ENCODE measurements at places on chromosomes 2 and 18. TPM values are rescaled to one million over a fixed set of nuclear protein-coding genes. Genes with fewer than 3 reads are reported as not detected.

Gene SLC9A4
- total RNA-seq: 0.07 TPM

Gene GCG
- not detected for total RNA-seq

Gene ASPRV1
- total RNA-seq: 0.99 TPM

Gene MC5R
- not detected for total RNA-seq

DNA sequence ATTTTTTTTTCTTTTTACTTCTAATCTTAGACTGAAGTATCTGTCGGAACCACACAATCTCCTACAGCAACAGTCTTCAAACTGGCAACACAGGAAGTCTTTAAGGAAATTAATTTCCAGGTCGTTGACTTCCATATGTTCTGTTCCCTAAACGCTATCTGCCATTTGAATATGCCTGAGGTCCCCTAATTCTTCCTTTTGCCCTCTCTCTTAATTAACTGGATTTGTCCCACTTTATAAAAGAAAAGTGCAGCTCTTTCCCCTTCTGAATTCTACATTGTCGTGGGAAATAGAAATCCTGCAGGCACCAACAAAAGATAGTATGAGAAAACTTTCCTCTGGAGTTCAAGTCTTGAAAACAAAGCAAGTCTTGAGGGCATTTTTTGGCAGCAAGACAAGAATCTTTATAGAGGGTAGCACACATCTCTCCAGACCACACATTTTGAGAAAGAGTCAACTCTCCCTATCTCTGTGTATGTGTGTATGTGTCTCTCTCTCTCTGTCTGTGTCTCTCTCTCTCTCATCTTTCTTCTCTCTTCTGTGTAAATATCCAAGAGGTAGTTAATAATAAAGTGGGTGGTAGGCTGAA is 879.8 kb downstream of the SOCS6 start:
- H3K36me3 ChIP-seq: no peaks in the 10 kb centered on the region
- no peaks in the 10 kb centered on the region for H3K27me3 ChIP-seq
- no peaks in the 10 kb centered on the region for H3K4me1 ChIP-seq

DNA sequence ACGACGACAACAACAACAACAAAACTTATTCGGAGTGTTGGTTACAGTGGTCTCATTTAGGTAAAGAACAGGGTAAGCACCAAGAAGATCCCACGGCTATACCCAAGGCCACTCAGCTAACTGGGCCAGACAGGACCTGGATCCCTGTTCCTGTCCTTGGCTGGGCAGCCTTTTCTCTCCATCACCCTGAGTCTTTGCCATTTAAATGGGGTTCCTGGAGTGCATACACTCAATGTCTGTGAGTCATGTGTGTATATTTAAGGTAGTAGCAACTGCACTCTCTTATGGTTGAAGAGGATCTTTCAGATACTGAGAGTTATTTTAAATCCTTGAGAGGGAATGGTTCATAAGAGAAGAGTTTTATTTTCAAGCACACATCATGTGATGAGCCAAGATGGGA is 35.3 kb downstream of the ADCYAP1 start:
- H3K4me3 ChIP-seq: no peak overlapping the region
- no peaks in the 10 kb centered on the region for H3K36me3 ChIP-seq
- no peak overlapping the region for H3K27ac ChIP-seq
- peaks cover 2% of the 10 kb centered on the region for H3K27me3 ChIP-seq
- H3K4me1 ChIP-seq: no peaks in the 10 kb centered on the region

Gene NOSTRIN
- not detected for total RNA-seq

- peaks cover 16% of the 10 kb centered on the region for H3K4me1 ChIP-seq
- H3K27me3 ChIP-seq: peaks cover 21% of the 10 kb centered on the region
- no peak overlapping the region for H3K4me3 ChIP-seq
- no peak overlapping the region for H3K27ac ChIP-seq
- H3K36me3 ChIP-seq: no peaks in the 10 kb centered on the region
- DNase-seq: no peak
Observed at GRCh38 chr2:222709191-222709891, 37.9 kb downstream of the MOGAT1 start.

DNA sequence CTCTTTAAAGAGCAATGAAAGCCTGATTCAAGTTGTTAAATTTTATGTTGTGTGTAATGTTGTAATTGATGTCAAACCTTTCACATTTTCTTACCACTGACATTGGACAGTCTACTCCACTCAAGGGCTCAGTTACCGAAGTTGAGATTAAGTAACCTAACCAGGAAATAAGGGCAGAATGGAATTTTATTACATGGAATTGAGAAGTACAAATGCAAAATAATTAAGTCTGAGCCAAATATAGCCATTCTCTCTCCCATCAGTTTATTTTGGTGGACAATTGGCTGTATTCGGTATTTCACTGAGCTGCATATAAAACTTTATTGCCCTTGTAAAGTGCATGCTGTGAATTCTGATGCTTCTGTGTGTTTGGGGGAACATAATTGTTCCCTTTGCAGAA is 231.5 kb downstream of the TTC32 start:
- H3K4me1 ChIP-seq: no peaks in the 10 kb centered on the region
- no peak for DNase-seq
- peaks cover 24% of the 10 kb centered on the region for H3K27me3 ChIP-seq
- no peak overlapping the region for H3K27ac ChIP-seq

- H3K27ac ChIP-seq: no peak overlapping the region
- no peak overlapping the region for H3K4me3 ChIP-seq
- H3K36me3 ChIP-seq: peaks cover 51% of the 10 kb centered on the region
Observed at GRCh38 chr2:190467575-190468083, 59.5 kb downstream of the MFSD6 start.

GRCh38 chr2:71353248-71353647 is 21.7 kb downstream of the ZNF638 start:
- no peak overlapping the region for H3K27ac ChIP-seq
- H3K4me3 ChIP-seq: no peak overlapping the region
- peaks cover 57% of the 10 kb centered on the region for H3K36me3 ChIP-seq
- no peaks in the 10 kb centered on the region for H3K27me3 ChIP-seq
- H3K4me1 ChIP-seq: peaks cover 23% of the 10 kb centered on the region
- DNase-seq: no peak

Gene SIX3
- total RNA-seq: not detected

Data from activated CD4-positive, alpha-beta T cell treated with anti-CD3 and anti-CD28 coated beads, Interleukin-2, amount 10 ng/mL, durations not matched to agents 7 days and 5 days (primary cell).